ENCODE measurements at places on chromosomes 3 and 15.

DNA sequence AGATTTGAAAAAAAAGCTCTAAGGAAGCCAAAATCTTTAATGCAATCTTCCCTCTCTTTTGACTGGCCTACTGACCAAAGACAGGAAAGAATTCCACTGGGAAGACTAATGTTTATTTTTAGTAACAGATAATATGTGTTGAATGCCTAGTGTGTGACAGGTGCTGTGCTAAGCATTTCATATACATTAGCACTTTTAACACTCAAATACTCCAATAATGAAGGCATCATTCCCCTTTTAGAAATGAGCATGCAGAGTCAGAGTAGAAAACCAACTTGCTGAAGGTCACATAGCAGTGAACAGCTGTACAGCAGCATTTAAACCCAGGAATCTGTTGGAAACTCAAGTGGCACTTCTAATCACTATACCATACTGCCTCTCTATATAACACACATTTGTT lies 170.6 kb downstream of the MINAR1 start:
- DNase-seq, result no peak

DNA sequence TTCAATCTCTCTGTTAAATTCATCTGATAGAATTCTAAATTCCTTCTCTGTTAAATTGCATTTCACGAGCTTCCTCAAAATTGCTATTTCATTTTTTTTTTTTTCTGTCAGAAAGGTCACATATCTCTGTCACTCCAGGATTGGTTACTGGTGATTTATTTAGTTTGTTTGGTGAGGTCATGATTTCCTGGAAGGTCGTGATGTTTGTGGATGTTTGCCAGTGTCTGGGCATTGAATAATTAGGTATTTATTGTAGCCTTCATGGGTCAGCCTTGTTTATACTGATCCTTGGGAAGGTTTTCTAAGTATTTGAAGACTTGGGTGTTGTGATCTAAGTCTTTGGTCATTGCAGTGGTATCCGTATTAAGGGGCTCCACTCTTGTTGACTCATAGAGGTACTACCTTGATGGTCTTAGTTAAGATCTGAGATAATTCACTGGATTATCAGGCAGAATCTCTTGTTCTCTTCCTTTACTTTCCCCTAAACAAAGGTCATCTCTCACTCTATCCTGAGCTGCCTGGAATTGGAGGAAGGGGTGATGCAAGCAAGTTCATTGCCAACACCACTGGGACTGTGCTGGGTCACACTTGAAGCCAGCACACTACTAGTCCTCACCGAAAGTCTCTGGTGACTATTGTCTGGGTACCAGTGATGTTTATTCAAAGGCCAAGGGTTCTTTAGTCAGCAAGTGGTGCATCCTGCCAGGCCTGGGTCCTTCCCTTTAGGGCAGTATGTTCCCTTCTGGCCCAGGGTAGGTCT lies 231.1 kb downstream of the GBE1 start:
- no peak for DNase-seq

DNA sequence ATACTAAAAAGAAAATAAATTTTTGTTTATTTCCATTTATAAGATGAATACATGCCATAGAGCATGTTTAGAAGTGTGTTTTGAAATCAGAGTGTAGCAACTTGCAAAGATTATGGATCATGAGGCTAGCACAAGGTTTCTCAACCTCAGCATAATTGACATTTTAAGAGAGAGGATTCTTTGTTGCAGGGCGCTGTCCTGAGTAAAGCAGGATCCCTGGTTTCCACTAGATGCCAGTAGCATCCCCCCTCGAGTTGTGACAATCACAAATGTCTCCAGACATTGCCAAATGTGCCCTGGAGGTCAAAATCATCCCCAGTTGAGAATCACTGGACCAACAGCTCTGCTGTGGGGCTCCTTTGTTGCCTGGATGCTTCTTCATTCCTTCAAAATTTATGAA lies 128.5 kb upstream of the RBMS3 start:
- DNase-seq, result no peak

DNA sequence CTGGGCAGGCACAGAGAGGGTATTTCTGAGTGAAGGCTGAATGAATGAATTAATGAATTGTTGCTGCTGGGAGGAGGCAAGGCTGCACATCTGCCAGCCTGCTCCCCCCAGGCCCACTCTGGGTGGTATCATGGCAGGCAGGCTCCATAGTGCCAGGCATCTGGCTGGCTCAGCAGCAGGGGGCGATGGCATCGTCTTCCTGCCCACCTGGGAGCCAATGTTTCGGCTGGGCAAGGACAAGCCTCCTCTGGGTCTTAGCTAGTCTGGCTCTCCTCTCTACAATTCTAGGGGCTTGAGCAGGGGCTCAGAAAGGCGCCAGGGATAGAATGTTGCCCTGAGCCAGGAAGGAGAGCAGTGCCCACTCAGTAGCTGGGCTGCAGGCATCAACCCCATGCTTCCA lies 1.7 kb upstream of the TLR9 start:
- no peak for DNase-seq

DNA sequence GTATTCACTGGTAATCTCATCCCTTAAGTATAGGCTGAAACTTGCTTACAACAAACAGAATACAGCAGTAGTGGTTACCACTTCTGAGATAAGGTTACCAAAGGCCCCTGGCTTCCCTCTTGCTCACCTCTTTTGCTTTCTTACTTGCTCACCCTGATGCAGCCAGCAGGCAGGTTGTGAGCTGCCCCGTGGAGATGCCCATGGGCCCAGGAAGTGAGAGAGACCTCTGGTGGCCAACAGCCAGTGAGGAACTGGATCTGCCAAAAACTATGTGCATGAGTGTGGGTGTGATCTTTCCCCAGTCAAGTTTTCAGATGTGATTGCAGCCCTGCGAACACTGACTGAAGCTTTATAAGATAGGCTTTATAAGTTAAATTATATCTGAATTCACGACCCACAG lies 48.7 kb downstream of the NMNAT3 start:
- DNase-seq, result no peak

GRCh38 chr15:71825021-71825730 lies 14.8 kb downstream of the NR2E3 start:
- DNase-seq, result no peak

DNA sequence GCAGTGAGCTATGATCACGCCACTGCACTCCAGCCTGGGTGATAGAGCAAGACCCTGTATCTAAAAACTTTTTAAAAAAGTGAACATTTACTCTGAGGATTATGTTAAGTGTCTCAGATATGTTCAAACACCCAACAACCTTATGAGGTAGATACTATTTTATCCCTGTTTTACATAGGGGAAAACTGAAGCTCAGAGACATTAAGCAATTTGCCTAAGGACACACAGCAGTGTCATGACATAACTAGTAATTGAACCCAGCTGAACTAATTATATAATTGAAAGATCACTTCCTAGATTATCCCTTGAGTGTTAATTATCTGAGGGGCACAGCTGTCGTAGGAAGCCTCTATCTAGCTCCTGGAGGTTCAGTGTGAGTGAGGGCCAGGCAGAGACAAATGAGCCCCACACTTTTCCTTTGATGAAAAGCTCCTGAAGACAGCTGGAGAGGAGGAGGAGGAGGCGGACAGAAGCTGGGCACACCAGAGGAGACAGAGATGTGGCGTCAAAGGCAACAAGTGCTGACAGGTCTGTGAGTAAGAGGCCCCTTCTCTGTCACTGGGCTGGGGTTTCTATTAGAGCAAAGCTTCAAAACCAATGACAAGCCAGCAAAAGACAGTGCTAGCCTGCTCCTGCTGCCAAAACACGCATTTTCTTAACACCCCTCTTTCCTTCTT lies 20.5 kb downstream of the TRH start:
- no peak for DNase-seq

DNA sequence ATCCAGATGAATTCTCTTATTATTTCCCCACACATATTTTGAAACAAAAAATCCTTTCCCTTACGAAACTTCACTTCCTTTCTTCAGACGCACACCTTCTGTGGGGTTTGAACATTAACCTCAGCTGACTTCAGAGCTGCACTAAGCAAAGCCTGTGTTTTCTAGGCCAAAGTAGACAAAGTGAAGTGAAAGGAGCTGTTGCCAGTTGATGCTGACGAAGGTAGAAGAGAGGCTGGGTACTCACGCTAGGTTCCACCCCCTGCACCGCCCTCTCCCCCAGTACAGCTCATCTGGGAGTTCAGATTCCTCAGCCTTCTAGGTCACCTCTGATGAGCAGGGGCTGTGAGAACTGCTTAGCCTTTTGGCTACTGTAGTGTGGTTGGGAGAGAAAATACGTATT lies 24.1 kb downstream of the DUT start:
- no peak for DNase-seq

GRCh38 chr15:64681424-64682024 lies 93.9 kb downstream of the RBPMS2 start:
- peak; percentile 52 for DNase-seq

- DNase-seq, result no peak
Measured at GRCh38 chr3:190739641-190740185, 122.8 kb downstream of the GMNC start.

DNA sequence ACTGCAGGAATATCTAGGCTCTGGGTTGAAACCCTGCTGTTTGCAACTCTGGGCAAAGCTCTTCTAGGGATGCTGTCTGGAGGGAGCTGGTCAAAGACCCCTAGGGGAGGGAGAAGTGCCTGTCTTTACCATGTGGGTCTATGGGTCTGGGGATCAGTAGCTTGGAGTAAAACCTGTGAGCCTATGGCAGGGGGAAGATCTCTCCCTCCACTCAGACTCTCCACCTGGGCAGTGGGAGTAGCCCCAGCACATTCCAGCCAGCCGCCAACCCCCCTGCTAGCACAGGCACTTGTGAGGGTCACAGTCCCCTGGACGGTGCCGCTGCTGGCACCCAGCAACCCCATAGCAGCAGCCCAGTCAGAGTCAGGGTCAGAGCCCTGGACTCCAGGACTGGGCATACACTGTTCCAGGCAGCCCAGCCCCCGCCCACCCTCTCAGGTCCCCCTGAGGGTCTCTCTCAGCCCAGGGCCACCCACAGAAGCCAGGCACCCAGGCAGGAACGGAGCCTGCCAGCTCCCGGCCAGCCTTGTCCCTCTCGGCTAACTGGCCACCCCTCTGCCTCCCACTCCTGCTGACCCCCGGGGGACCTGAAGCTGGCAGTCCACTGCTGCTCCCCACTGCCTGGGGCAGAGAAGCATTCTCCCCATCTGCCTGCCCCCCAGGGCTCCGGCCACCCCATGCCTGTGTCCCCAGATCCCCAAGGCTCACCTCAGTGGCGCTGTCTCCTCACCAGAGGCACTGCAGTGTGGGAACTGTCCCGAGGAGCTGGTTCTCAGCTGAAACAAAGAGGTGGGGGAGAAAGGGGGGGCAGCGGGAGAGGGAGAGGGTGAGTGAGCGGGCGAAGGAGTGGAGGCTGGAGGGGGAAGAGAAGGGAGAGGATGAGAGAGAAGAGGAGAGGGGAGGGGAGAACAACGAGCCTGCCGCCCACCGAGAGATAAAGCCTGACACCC lies 10.8 kb downstream of the GLYCTK start:
- DNase-seq, result no peak

DNA sequence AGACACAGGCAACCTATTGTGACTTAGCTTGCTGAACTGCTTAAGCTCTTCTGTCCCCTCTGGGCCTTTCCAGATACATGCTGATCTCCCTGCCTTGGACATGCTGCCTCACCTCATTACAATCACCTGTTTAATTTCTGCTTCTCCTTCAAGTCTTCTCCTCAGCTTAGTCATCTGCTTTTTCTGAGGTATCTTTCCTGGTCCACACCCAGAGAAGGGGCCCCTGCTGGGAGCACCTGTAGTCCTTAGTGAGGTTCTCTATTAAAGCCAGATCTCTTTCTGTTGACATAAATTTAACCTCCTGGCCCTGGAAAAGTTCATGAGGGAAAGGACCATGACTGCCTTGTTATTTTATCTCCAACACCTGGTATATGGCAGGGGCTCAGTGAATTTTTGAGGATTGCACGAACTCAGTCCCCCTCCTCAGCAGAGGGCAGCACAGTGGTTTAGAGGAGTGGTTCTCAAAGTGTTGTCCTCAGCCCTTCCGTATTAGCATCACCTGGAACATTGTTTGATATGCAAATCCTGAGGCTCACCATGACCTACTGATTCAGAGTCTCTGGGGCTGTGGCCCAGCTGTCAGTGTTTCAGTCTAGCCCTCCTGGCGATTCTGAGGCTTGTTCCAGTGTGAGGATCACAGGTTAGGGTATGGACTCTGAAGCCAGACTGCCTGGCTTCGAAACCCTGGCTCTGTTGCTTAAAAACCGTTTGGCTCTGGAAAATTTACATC lies 12.7 kb downstream of the COL6A6 start:
- no peak for DNase-seq

DNA sequence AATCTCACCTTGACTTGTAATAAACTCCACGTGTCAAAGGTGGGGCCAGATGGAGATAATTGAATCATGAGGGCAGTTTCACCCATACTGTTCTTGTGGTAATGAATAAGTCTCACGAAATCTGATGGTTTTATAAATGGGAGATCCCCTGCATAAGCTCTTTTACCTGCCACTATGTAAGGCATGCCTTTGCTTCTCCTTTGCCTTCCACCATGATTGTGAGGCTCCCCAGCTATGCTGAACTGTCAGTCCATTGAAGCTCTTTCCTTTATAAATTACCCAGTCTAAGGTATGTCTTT lies 45.5 kb downstream of the SUCNR1 start:
- no peak for DNase-seq

DNA sequence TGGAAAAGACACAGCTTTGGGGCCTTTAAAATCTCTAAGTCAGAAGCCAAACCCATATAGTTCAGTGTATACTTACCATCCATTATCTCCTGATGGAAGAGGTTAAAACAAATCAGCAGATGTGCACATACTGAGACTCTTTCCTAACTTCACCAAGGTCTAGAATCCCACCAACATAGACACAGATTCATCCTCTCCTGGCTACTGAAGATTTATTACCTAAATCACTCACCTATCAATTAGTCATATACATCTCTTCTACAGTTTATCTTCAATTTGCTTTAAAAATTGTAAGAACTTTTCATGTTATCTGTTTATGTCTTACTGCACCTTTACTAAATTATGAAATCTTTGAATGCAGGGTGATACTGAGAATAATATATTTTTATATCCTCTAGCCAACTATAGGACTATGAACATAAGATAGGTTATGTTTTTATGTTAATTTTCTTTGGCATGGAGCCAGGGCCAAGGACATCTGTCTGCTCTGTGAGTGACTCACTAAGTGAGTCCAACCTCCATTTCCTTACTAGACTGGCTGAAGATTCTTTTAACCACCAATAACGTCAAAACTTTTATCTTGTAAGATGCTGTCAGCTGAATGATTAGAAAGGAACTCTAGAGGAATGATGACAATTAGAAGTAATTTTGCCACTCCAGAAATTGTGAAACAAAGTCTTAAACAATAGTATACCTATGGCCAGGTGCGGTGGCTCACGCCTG lies 397.6 kb downstream of the FOXP1 start:
- peak; percentile 31 for DNase-seq

- no peak for DNase-seq
Measured at GRCh38 chr3:43784640-43785011, 93.9 kb downstream of the ABHD5 start.

DNA sequence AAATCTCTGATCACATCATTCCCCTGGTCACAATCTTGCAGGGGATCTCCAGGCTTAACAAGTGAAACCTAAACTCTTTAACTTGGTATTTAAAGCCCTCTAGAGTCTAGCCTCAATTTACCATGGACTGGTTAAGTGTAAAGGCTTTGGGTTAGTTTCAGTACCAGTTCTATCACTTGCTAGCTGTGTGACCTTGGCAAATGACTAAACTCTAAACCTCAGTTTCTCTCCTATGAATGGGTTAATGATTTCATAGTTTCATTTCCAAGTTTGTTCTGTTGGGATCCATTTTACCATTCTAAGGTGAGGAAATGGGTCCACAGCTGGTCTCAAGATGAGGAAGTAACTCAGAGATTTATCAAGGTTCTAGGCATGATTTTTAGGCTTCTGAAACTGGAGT lies 38.8 kb upstream of the TIMP4 start:
- DNase-seq, result no peak
